ENCODE measurements at places on chromosomes 11 and 22.

DNA sequence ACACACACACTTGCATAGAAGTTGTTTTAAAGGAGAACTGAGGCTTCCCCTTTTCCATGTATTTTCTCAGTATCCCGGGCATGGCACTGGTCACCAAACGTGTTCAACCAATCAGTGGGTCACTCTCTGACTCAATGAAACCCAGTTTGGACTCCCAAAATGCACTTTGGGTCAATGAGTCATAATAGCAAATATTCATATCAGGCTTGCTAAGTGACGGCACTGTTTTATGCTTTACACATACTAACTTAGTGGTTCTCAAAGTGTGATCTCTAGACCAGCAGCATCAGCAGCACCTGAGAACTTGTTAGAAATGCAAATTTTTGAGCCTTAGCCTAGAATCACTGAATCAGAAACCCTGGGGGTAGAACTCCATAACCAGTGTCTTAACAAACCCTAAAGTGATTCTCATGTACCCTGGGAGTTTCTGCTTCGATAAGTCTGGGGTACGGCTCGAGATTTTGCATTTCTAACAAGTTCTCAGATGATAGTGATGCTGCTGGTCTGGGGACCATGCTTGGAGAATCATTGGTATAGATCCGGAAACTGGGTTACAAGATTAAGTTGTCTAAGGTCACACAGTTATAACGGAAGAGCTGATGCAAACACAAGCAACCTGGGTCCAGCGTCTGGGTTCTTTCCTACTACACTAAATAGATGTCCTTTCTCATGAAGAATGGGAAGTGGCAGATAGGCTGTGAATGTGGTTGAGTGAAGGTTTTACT lies 35.6 kb downstream of the ETS1 start:
- no peak overlapping the region for H3K27ac ChIP-seq
- H3K36me3 ChIP-seq = no peaks in the 10 kb centered on the region
- peaks cover 13% of the 10 kb centered on the region for H3K4me1 ChIP-seq

GRCh38 chr22:28910569-28911303 lies 27.4 kb downstream of the ZNRF3 start:
- peaks cover 18% of the 10 kb centered on the region for H3K4me1 ChIP-seq
- H3K27me3 ChIP-seq = no peaks in the 10 kb centered on the region
- H3K36me3 ChIP-seq = no peaks in the 10 kb centered on the region
- no peak for DNase-seq
- no peak overlapping the region for H3K4me3 ChIP-seq

DNA sequence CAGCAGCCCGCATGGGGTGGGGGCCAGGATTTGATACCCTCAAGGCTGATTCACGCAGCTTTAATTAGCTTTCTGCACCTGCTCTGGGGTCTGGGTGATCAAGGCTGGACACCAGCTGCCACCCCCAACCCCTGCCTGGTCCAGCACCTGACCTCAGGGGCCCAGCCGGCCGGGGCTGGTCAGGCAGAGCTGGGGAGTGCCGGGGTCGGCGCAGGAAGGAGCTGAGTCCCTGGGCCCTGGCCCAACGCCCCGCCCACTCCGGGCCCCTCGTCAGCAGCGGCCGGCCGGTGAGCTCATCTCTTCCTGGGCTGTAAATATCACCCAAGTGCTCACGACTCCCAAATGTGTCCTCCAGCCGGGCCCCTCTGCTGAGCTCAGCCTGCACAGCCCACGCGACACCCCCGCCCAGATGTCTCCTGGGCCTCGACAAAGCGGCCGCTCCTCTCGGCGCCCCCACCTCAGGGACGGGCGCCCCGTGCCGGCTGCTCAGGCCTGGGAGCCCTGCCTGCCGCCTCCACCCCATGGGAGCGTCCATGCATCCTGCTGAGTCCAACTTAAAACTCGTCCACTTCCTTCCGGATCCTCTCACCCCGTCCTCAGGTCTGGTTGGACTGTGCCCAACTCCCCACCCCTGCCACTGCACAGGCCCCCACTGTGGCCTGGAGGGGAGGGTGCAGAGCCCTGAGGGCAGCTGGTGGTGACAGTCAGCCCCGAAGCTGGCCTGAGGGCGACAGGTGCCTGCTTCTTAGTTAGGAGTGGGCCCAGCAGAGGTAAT lies 29.0 kb downstream of the RTN4R start:
- no peak for DNase-seq
- no peak overlapping the region for H3K4me3 ChIP-seq
- H3K27ac ChIP-seq = peak overlapping the region; percentile 50
- H3K27me3 ChIP-seq = no peaks in the 10 kb centered on the region
- H3K36me3 ChIP-seq = no peaks in the 10 kb centered on the region

DNA sequence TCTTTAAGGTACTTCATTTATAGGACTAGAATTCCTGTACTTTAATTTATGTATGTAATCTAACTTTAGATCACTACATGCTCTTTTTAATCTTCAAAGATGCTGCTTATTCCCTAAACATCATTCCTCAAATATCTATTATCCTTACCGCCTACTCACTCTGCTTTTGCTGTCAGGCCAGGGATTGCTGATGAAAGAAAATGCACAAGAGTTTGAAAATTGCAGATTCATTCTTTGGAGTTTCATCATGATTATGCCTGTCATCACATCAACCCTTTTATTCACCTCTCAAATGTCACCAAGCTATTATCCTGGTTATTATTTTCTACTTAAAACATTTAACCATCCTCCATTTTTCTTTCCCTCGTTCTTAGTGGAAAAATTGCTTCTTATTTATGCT lies 802.7 kb downstream of the METTL15 start:
- no peak overlapping the region for H3K4me3 ChIP-seq
- no peaks in the 10 kb centered on the region for H3K27me3 ChIP-seq
- DNase-seq = no peak
- no peak overlapping the region for H3K27ac ChIP-seq
- no peaks in the 10 kb centered on the region for H3K4me1 ChIP-seq
- H3K36me3 ChIP-seq = no peaks in the 10 kb centered on the region

DNA sequence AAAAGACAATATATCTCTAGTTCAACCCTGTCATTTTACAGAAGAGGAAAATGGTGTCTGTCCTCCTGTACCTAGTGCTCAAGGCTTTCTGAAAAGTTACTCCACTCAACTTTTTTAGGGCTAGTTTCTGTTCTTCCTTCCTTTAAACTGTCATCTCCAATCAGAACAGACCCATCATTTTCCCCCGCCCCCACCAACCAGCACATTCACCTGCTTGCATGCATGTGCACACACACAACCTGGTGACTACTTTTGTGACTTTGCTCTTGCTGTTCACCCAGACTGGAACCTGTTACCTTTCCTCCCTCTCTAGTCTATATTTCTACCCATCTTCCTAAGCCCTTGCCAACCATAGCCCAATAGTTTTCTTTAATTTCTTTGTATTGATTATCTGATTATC lies 5.6 kb downstream of the FBXO7 start:
- no peak overlapping the region for H3K27ac ChIP-seq
- H3K4me3 ChIP-seq = no peak overlapping the region
- no peaks in the 10 kb centered on the region for H3K27me3 ChIP-seq
- H3K4me1 ChIP-seq = peaks cover 11% of the 10 kb centered on the region
- H3K36me3 ChIP-seq = peaks cover 35% of the 10 kb centered on the region
- DNase-seq = no peak

DNA sequence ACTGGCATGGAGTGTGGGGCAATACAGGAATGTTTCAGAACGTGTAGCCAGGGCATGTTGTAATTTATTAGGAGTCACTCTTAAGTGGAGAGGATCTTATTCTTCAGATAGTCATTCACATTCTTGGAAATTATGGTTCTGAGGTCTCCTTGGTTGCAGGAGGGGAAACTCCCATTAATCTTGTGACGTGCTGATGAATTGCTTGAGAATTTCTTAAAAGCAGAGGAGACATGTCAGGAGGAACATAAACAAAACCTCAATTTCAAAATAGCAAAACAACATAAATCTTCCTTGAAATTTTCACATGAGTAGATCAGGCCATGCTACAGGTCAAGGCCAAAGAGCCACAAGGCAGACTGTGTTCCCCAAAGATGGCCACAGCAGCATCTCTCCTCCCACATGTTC lies 50.4 kb downstream of the ADM start:
- DNase-seq = no peak
- H3K27ac ChIP-seq = no peak overlapping the region
- no peaks in the 10 kb centered on the region for H3K36me3 ChIP-seq
- no peaks in the 10 kb centered on the region for H3K27me3 ChIP-seq
- no peaks in the 10 kb centered on the region for H3K4me1 ChIP-seq

- H3K27me3 ChIP-seq = peaks cover 85% of the 10 kb centered on the region
- H3K4me1 ChIP-seq = peaks cover 19% of the 10 kb centered on the region
- H3K36me3 ChIP-seq = no peaks in the 10 kb centered on the region
- peak overlapping the region; percentile 69 for H3K4me3 ChIP-seq
Observed at GRCh38 chr11:130426837-130427341, 1.5 kb downstream of the ADAMTS8 start.

GRCh38 chr22:44975427-44976262 lies 34.2 kb downstream of the PHF21B start:
- H3K27ac ChIP-seq = no peak overlapping the region
- H3K4me1 ChIP-seq = no peaks in the 10 kb centered on the region
- no peaks in the 10 kb centered on the region for H3K27me3 ChIP-seq
- no peak overlapping the region for H3K4me3 ChIP-seq
- no peaks in the 10 kb centered on the region for H3K36me3 ChIP-seq

DNA sequence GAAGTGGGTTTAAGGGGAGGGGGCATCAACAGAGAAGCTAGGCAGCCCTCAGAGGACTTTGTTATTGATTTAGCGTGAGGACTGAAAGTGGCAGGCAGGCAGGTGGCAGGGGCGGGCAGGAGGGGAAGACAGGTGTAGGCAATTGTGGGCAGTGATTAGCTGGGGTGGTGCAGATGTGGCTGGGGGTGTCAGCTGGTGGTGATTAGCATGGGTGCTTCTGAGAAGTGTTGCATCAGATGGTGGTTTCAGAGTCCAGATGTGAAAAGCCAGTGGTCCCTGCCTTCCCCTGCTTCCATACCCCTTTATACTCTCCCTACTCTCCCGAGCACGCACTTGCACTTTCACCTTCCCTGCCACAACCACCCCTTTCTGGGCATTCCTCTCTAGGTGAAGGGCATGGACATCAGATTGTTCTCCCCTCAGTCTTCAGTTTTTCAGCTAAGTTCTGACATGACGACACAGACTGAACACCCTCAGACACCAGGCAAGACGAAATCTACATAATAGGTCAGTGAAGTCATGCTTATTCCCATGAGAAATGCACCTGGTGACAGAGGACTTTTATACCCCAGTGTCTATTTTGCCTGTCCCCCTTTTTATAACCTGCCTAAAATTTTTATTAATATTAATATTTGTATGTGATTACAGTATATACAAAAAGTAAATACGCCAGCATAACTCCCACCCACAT lies 435.7 kb upstream of the CADM1 start:
- H3K27ac ChIP-seq = no peak overlapping the region
- no peak for DNase-seq
- H3K36me3 ChIP-seq = no peaks in the 10 kb centered on the region
- H3K4me3 ChIP-seq = no peak overlapping the region
- no peaks in the 10 kb centered on the region for H3K27me3 ChIP-seq
- peaks cover 11% of the 10 kb centered on the region for H3K4me1 ChIP-seq

DNA sequence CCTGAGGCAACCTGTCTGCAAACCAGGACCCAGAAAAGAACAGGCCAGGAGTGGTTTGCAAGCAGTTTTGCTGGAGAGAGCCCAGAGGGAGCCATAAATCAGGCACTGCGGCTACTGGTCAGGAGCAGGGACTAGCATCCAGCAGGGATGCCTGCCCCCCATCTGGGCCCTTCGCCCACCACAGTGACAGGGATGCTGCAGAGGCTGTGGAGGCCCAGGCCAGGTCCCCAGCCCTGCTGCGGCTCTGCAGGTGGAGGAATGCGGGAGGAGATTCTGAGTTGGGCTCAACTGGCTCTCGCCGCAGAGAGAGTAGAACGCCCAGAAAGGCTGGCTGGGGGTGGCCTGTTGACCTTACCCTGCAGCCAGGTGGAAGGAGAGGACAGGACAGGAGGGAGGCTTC lies 16.4 kb upstream of the NEFH start:
- H3K36me3 ChIP-seq = no peaks in the 10 kb centered on the region
- no peak for DNase-seq
- H3K27me3 ChIP-seq = no peaks in the 10 kb centered on the region
- no peak overlapping the region for H3K4me3 ChIP-seq
- no peaks in the 10 kb centered on the region for H3K4me1 ChIP-seq
- H3K27ac ChIP-seq = no peak overlapping the region

- H3K27me3 ChIP-seq = no peaks in the 10 kb centered on the region
- no peaks in the 10 kb centered on the region for H3K36me3 ChIP-seq
- H3K27ac ChIP-seq = peak within 1 kb of the TSS; percentile 99
- no peak for DNase-seq
- peak within 1 kb of the TSS; percentile 83 for H3K4me3 ChIP-seq
- H3K4me1 ChIP-seq = peaks cover 35% of the 10 kb centered on the region
Observed at GRCh38 chr11:110296226-110297075, at the start of gene RDX. Gene RDX (minus strand): TSS chr11:110296614. CDS start chr11:110279692, 16,922 bp downstream.

- no peak for DNase-seq
- H3K27ac ChIP-seq = no peak overlapping the region
- no peaks in the 10 kb centered on the region for H3K27me3 ChIP-seq
- H3K4me1 ChIP-seq = no peaks in the 10 kb centered on the region
- H3K36me3 ChIP-seq = no peaks in the 10 kb centered on the region
- no peak overlapping the region for H3K4me3 ChIP-seq
Observed at GRCh38 chr11:57523419-57523818, 7.1 kb downstream of the TIMM10 start.

- no peaks in the 10 kb centered on the region for H3K27me3 ChIP-seq
- no peak overlapping the region for H3K27ac ChIP-seq
- DNase-seq = no peak
- H3K4me3 ChIP-seq = no peak overlapping the region
- H3K36me3 ChIP-seq = no peaks in the 10 kb centered on the region
- H3K4me1 ChIP-seq = no peaks in the 10 kb centered on the region
Observed at GRCh38 chr11:61034111-61034510, 62.6 kb downstream of the CD6 start.

DNA sequence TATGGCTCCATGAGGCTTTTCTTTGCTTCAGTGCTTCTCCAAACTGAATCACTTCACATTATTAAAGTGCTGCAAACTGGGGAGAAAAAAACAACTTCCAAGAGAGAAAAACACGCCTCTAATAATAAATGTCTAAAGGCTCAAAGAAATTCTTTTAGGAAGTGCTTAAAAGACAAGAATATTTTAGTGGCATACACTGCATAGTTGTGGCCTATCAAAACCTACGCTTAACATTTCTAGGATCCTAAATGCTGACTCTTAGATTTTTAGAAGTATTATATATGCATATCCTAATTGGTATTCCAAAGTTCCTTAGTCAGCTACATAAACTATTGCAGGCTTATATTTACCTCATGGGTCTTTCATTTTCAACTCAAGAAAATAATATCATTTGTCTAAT lies 879.0 kb upstream of the CCDC90B start:
- no peaks in the 10 kb centered on the region for H3K36me3 ChIP-seq
- H3K27ac ChIP-seq = no peak overlapping the region
- no peak for DNase-seq
- H3K4me1 ChIP-seq = no peaks in the 10 kb centered on the region
- no peaks in the 10 kb centered on the region for H3K27me3 ChIP-seq

GRCh38 chr11:68057807-68058206 lies 19.0 kb downstream of the TCIRG1 start:
- no peaks in the 10 kb centered on the region for H3K27me3 ChIP-seq
- no peak overlapping the region for H3K27ac ChIP-seq
- H3K36me3 ChIP-seq = no peaks in the 10 kb centered on the region
- H3K4me3 ChIP-seq = no peak overlapping the region
- no peak for DNase-seq

GRCh38 chr11:43580735-43581369 lies 99.7 kb upstream of the HSD17B12 start:
- no peaks in the 10 kb centered on the region for H3K36me3 ChIP-seq
- no peak for DNase-seq
- H3K27me3 ChIP-seq = peaks cover 99% of the 10 kb centered on the region
- peaks cover 28% of the 10 kb centered on the region for H3K4me1 ChIP-seq
- H3K27ac ChIP-seq = no peak overlapping the region
- peak overlapping the region; percentile 13 for H3K4me3 ChIP-seq

Measured in esophagus squamous epithelium (tissue), 5 donors.